ENCODE measurements at places on chromosomes 3 and 15.
A peak's percentile ranks its signal among the peaks of the same experiment; 100 is the strongest.

DNA sequence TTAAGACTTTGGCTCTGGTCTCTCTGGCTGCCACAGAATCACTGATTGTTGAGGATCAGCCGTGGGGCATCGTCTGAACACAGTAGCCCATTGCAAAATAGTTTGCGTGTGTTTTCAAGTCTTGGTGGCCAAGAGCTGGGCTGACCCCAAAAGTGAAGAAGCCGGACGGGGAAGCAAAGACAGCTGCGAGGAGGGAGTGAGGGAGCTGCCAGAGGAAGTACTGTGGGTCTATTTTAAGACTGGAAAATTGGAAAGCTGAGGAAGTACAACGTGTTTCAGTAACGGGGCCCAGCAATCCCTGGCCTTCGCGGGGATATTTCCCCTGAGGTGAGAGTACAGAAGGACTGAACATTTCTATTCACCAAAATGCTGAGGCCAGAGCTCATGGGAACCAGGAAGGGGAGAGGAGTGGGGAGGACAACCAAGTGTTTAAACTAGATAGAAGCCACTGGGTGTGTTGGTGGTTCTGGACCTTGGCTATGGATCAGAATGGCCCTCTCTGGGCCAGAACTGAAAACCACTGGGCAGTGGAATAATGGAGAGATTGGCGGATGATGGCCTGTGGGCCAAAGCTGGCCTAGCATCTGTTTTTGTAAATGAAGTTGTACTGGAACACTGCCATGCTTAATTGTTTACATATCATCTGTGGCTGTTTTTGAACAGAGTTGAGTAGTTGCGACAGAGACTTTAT lies 34.1 kb upstream of the LIMD1 start:
- no peaks in the 10 kb centered on the region for H3K36me3 ChIP-seq
- H3K4me1 ChIP-seq: peaks cover 14% of the 10 kb centered on the region
- H3K27ac ChIP-seq: no peak overlapping the region
- no peak overlapping the region for H3K4me3 ChIP-seq

- no peak overlapping the region for H3K4me3 ChIP-seq
- no peaks in the 10 kb centered on the region for H3K27me3 ChIP-seq
- H3K36me3 ChIP-seq: peaks cover 8% of the 10 kb centered on the region
- peaks cover 21% of the 10 kb centered on the region for H3K4me1 ChIP-seq
Observed at GRCh38 chr15:68674975-68675374, 96.2 kb downstream of the CORO2B start.

DNA sequence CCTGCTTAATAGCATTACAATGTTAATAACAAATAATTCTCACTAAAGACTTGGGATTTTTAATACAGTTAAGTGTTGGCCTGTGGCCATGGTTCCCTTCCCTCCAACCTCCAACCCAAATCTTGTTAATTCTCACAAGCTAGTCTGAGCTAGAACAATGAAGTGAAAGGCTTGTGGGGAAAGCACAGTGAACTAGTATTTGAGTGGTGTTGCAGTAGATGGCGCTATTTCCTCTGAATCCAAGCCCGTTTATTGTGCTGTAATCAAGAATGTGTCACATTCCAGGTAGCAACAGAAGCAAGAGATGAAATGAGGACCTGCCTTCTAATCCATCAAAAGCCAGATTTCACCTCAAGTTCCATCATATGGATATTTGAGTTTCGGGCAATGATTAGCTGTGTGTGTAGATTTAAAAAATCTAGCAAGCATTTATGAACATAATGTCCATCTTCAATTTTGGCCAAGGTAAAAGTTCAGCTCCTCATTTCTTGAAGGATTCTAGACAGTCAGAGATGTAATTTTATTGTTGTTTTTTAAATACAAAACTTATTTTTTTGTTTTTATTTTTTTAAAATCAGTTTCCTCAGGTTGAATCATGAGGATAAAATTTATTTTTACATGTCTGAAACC lies 160.7 kb downstream of the SQOR start:
- no peaks in the 10 kb centered on the region for H3K27me3 ChIP-seq
- no peaks in the 10 kb centered on the region for H3K4me1 ChIP-seq
- H3K4me3 ChIP-seq: no peak overlapping the region
- peak; percentile 42 for DNase-seq
- no peaks in the 10 kb centered on the region for H3K36me3 ChIP-seq

GRCh38 chr3:79604681-79605080 lies 163.1 kb downstream of the ROBO1 start:
- no peaks in the 10 kb centered on the region for H3K36me3 ChIP-seq
- DNase-seq: no peak
- H3K4me3 ChIP-seq: no peak overlapping the region
- H3K27me3 ChIP-seq: no peaks in the 10 kb centered on the region
- H3K4me1 ChIP-seq: no peaks in the 10 kb centered on the region

DNA sequence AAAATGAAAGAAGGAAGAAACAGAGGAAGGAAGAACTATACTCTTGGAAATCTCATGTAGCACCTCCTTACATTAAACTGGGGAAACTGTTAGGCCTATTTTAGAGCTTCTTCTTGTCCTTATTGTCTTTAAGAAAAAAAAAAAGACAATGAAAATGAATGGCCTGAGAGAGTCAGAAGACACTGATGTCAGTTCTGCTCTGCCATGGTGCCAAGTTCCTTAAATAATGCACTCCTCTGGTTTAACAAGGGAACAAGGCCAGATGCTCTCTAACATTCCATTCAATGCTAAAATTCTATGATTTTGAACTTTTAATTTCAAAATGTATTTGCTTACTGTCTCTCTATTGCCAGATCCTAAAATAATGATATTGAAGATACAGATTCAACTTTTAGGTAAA lies 4.4 kb upstream of the MBNL1 start:
- no peak for DNase-seq
- no peaks in the 10 kb centered on the region for H3K36me3 ChIP-seq
- no peak overlapping the region for H3K27ac ChIP-seq
- no peak overlapping the region for H3K4me3 ChIP-seq
- H3K27me3 ChIP-seq: no peaks in the 10 kb centered on the region
- peaks cover 5% of the 10 kb centered on the region for H3K4me1 ChIP-seq

- no peaks in the 10 kb centered on the region for H3K36me3 ChIP-seq
- no peaks in the 10 kb centered on the region for H3K27me3 ChIP-seq
- no peaks in the 10 kb centered on the region for H3K4me1 ChIP-seq
- no peak for DNase-seq
Observed at GRCh38 chr3:162029736-162030135, 533.1 kb downstream of the OTOL1 start.

- no peak overlapping the region for H3K27ac ChIP-seq
- H3K4me1 ChIP-seq: peaks cover 3% of the 10 kb centered on the region
- no peaks in the 10 kb centered on the region for H3K27me3 ChIP-seq
- DNase-seq: no peak
- H3K4me3 ChIP-seq: no peak overlapping the region
Observed at GRCh38 chr3:69433969-69434325, 48.1 kb upstream of the FRMD4B start.

DNA sequence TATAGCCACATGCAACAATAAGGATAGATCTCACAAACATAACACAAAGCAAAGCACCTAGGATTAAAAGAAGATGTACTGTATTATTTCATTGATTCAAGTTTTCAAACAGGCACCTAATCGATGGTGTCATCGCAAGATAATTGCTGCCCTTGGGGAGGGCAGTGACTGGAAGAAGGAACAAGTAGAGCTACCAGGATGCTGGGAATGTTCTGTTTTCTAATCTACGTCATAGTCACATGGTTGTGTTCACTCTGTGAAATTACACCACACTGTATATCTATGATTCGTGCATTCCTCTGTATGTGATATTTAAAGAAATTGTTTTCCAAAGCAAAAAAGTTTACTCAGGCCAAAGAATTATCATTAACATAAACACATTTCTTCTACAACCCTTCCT lies 236.6 kb downstream of the FGF12 start:
- no peaks in the 10 kb centered on the region for H3K4me1 ChIP-seq
- H3K27me3 ChIP-seq: no peaks in the 10 kb centered on the region
- no peak overlapping the region for H3K4me3 ChIP-seq

DNA sequence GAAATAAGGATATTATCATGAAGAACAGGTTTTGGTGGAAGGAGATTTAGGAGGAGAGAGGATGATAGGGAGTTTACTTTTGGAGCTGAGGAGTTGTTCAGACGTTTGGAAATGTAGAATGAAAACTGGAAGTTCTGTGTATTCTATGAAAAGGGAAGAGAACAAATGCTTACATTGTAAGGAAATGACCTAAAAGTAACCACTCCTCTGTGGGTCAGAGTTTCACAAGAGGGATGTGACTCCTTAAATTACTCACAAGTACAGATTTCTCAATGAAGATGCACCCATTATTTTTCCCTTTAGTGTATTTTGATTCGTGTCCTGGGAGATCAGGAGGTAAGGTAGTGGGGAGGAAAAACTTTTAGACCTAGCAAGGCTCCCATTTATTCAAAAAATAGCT lies 4.0 kb downstream of the RNF13 start:
- H3K4me3 ChIP-seq: no peak overlapping the region
- no peak overlapping the region for H3K27ac ChIP-seq
- no peaks in the 10 kb centered on the region for H3K27me3 ChIP-seq
- peaks cover 9% of the 10 kb centered on the region for H3K4me1 ChIP-seq

GRCh38 chr3:153291059-153291685 lies 129.1 kb downstream of the RAP2B start:
- no peaks in the 10 kb centered on the region for H3K27me3 ChIP-seq
- H3K27ac ChIP-seq: no peak overlapping the region
- no peaks in the 10 kb centered on the region for H3K36me3 ChIP-seq
- no peak overlapping the region for H3K4me3 ChIP-seq
- DNase-seq: no peak

DNA sequence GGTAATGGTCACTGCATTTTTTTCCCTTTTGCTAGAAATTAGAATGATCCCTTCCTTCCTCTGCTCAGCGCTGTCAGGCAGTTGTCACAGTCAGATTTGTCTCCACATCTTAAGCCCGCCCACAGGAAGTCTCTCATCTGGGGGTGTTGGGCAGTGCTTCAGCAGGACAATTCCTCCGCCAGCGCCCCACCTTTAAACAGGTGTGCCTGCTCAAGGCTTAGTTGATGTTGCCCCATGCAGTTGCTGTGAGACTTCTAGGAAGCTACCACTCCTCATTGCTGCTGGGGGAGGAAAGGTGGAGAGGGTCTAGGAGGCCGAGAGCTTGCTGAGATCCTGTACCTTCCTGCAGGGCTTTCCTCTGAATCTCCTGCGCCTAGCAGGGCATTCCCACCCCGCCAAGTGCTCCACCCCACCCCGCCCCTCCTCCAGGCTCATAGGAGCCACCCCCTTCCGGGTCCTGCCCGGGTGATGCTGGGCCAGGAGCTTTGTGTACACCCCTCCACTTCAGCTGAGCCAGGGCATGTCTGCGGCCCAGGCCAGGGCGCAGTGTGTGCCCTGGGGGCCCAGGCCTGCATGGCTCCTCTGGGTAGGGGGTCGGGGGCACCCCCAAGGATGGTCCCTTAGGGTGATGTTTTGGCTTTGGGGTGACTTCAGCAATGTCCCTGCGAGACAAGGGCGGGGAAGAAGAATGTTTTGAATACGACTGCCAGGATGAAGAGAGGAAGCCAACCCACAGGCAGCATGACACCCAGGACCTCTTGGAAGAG lies 68.7 kb downstream of the TRAK1 start:
- peaks cover 17% of the 10 kb centered on the region for H3K4me1 ChIP-seq
- DNase-seq: no peak
- H3K4me3 ChIP-seq: no peak overlapping the region

DNA sequence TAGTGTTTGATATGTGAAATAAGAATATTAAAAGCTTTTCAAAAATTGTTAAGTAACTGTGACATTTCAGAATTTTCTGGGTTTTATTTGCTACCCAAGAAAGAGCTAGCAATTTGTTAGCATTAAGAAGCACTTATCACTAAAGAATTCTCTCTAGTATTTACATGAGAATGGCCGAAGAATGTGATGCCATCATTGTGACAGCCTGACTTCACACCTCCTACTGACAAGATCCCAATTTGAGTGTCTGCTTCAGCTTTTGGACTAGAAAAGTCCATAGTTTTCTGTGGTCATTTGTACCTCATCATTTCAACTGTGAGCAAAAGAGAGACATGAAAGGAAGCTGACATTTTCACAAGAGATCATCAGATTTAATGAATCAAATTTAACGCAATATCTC lies 548.1 kb upstream of the AGTR1 start:
- no peak overlapping the region for H3K4me3 ChIP-seq
- no peaks in the 10 kb centered on the region for H3K36me3 ChIP-seq
- no peak overlapping the region for H3K27ac ChIP-seq
- H3K4me1 ChIP-seq: no peaks in the 10 kb centered on the region

GRCh38 chr15:53009093-53009492 lies 219.0 kb upstream of the ONECUT1 start:
- H3K36me3 ChIP-seq: no peaks in the 10 kb centered on the region
- no peak overlapping the region for H3K27ac ChIP-seq
- no peak for DNase-seq
- no peaks in the 10 kb centered on the region for H3K4me1 ChIP-seq

DNA sequence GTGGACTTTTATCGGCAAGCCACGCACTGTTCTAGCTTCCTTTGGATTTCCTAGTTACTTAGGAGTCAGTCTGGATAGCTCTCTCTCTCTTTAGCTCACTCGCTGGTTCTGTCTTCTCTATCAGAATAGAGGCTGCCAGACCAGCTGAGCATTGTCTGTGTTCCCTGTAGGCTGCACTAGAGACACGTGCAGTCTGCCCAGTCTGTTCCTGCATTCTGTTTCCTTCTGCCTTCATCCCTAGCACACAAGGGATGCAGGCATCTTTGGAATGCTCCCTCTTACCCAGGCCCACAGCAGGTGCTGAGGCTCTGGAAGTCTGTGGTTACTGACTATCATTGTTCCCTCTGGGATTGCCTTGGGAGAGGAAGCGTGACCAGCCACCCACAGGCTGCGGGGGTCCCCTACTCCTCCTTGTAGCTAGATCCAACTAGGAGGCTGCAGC lies 322.8 kb downstream of the ZNF621 start:
- no peaks in the 10 kb centered on the region for H3K36me3 ChIP-seq
- H3K4me1 ChIP-seq: peaks cover 5% of the 10 kb centered on the region
- no peak for DNase-seq
- H3K27ac ChIP-seq: no peak overlapping the region
- H3K4me3 ChIP-seq: no peak overlapping the region
- H3K27me3 ChIP-seq: no peaks in the 10 kb centered on the region

GRCh38 chr3:31960793-31961431 lies 20.1 kb downstream of the OSBPL10 start:
- H3K4me1 ChIP-seq: peaks cover 2% of the 10 kb centered on the region
- no peak overlapping the region for H3K27ac ChIP-seq
- H3K27me3 ChIP-seq: peaks cover 2% of the 10 kb centered on the region
- no peak overlapping the region for H3K4me3 ChIP-seq
- no peaks in the 10 kb centered on the region for H3K36me3 ChIP-seq

All from spinal cord (tissue), 10 donors.